ENCODE measurements at places on chromosomes 11 and 22.
A peak's percentile ranks its signal among the peaks of the same experiment; 100 is the strongest.

DNA sequence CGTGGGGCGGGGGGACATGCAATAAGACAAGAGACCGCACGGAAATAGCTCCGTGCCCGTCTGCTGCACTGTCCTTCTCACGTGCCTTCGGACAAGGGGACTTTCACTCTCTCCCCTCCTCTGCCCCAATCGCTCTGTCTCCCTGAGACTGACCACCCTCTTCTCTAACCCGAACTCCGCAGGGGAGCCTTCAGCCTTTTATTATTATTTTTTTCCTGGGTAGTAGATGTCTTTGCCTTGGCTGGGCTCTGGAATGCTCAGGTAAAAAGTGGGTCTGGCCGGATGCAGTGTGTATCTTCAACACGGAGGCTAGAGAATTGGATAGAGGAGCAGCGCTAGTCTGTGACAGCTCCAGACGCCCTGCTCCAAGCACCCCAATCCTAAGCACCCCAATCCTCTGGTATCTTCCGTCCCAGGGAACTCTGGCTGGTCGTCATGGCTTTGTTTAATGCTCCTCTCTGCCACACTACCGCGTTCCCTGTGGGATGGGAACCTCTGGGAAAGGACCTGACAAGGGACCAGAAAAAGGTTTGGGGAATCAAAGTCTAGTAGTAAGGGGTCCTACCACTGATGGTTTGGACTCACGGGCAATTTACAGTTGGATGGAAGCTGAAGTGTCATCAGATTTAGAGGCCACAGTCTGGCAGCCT is 25.1 kb upstream of the ROBO3 start:
- no peak for DNase-seq

DNA sequence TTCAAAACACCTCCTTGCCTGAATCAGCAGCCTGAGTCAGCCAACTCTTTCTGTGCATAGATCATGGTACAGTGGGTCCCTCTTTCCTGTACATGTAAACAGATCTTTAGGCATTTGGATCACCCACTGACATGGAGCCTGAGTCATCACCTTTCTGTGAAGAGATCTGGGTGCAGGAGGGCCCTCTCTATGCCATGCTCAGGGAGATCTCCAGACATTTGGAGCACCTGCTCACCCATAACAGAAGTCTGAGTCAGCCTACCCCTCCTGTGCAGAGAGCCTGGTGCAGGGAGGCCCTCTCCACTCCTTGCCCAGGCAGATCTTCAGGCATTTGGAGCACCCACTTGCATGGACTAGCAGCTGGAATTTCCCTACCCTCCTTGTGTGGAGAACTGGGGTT is 56.2 kb upstream of the GLYAT start:
- no peak for DNase-seq

- DNase-seq = no peak
Observed at GRCh38 chr11:47971501-47971900, 8.9 kb upstream of the PTPRJ start.

DNA sequence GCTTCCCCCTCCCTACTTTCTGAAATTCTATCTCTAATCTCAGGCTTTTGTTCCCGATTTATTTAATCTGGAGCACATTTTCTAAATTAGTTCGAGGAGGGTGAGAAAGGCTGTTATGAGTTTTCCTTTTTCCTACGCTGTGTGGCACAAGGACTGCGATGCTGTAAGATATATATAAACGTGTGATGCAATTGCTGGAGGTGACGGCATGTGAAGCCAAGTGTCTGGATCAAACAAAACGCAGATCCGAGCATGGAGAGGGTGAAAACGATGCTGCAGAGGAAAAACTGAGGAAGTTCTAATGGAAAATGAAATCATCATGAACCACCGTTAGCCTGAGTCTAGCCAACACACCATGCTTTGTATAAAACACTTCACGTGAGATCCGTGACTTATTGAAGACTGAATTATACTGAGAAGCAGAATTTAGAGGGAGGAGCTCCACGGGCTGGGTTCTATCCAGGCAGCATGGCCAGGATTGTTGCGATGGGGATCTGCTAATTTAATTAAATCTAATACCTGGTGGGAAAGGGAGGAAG is 4.4 kb downstream of the PKNOX2 start:
- DNase-seq = no peak

- DNase-seq = no peak
Observed at GRCh38 chr11:70200212-70200844, 2.8 kb upstream of the FADD start.

DNA sequence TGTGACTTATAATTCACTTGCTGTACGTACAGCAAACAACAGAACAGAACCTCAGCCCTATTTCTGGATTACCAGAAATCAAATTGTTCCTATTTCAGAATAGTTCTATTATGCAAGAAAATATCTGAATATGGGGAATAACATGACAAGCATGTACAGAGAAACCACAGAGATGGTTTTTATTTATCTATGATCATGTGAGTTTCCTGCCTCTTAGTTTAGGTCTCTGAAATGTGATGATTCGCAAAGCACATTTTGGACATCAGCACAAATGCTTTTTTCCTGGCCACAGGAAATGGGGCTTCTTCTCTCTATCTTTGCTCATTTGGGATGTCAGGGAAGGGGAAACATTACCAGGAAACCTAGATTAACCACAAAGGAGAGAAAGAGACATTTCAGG is 266.7 kb upstream of the CTSC start:
- no peak for DNase-seq

DNA sequence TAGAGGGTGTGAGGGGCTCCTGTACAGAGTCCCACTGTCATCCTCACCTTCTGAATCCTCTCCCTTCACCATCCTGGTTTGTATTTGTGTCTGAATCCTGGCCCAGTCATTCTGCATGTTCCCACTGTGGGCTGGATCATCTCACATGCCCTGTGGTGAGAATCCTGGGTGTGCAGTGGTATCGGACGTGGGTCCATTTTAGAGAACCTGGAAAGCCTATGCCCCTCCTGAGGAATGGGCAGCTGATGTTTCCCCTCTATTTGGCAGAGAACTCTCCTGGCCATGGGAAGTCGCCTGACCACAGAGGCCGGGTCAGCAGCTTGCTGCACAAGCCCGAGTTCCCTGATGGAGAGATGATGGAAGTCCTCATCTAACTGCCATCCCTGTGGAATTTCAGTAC is 102.3 kb downstream of the AMOTL1 start:
- no peak for DNase-seq

GRCh38 chr11:46402957-46403902 is 11.7 kb upstream of the CHRM4 start:
- DNase-seq = no peak

DNA sequence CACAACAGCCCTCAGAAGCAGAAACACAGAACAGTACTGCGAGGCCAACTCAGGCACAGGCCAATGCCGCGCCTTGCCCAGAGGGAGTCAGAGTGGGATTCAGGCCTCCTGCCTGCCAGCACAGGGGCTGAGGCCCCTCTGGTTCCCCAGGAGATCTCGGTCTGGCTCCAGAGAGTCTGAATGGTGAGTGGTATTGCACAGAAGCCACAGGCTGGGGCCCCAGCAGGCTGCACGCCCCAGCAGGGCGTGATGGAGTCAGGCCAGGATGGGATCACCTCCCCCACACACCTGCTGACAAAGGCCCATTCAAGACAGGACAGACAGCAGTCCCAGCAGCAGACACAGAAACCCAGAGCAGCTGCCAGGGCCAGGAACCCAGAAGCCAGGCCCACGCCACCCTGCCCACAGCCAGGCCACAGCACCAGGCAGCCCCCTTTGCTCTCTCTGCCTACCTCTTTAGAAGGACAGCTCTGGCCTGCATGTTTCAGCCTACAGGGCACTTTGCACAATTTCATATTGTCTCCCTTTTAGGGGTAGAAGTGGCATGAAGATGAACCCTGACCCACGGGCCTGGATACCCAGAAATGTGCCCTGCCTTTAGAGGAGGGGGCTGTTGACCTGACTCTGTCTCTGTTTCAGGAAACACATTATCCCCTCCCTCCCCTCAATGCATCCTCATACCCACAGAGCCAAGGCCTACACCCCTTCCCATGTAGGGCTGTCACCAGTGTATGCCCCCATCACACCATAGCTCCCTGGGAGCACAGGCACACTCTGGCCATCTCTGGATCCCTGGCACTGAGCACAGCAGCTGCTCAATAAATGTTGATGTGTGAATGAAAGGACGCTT is 6.1 kb downstream of the FXYD6 start:
- no peak for DNase-seq

DNA sequence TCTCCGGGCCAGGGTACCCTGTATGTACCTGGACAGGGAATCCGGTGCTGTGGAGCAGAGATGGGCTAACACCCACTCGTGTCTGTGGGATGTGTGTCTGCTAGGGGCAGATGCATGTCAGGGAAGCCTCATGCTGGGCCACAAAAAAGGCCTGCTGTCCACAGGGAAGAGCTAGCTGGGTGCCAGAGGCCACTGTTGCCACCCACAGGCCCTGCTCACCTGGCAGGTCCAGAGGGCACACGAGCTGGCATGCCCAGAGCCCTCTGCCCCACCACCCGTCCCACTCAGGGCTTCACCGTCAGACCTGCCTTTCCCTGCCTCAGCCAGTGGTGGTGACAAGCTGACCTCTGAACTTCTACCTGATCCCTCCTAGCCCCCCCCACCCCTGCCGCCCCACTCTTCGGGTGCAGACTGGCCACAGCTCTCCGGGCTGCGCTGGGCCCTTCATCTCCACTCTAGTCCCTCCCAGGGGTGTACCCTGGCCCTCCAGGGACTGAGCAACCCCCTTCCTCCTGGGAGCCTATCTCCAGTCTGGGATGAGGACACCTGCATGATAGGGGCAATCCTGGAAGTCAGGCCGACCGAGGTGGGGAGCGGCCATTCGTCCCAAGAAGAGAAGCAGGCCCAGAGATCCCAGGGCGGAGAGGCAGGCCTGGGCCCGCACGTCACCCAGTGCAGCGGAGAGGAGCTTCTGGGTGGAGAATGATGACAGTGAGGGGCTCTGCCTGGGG is 1.4 kb downstream of the SLC25A22 start:
- DNase-seq = no peak

GRCh38 chr11:18027475-18027874 is 14.6 kb upstream of the SERGEF start:
- DNase-seq = no peak

- no peak for DNase-seq
Observed at GRCh38 chr11:19805827-19806226, 93.2 kb downstream of the NAV2 start.

DNA sequence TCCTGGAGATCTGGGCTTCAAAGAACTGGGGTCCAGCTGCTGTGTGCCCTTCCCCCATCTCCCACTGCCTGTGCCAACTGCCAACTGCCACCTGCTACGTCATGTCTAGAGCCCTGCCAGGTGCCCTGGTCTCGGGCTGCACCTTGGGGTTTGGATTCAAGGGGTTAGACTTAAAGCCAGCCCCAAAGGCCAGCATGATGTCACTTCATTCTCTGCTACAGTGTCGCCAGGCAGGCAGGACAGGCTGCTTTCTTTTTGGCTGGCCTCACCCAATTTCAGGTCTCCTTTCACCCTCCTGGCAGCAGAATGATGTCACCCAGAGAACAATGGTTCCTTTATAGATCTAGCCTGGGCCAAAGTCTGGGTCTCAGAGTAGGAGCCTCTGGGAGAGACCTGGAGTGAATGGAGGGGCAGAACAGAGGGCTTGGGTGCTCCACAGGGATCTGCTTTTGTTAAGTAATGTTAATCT is 79.5 kb upstream of the CRYBB3 start:
- peak; percentile 62 for DNase-seq

DNA sequence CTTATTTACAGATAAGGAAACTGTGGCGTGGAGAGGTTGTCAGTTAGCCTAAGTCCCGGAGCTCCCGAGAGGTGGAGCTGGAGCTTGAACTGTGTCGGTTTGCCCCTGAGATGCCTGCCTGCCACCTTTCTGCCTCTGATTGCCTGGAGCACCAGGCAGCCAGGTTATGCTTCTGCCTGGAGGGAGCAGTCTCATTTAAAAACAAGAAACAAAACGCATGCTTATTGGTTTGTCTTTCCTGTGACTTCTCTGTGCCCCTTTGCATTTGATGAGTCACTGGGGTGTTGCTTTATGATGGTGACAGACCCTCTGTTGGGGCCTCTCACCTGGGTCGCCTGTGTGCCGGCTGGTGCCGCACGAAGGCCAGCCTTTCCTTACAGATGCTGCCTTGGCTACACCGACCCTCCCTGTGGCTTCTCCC is 12.2 kb downstream of the AP2A2 start:
- DNase-seq = no peak

GRCh38 chr11:99592266-99592665 is 571.5 kb downstream of the CNTN5 start:
- DNase-seq = no peak

GRCh38 chr22:40051322-40051721 is 56.6 kb downstream of the FAM83F start:
- no peak for DNase-seq

DNA sequence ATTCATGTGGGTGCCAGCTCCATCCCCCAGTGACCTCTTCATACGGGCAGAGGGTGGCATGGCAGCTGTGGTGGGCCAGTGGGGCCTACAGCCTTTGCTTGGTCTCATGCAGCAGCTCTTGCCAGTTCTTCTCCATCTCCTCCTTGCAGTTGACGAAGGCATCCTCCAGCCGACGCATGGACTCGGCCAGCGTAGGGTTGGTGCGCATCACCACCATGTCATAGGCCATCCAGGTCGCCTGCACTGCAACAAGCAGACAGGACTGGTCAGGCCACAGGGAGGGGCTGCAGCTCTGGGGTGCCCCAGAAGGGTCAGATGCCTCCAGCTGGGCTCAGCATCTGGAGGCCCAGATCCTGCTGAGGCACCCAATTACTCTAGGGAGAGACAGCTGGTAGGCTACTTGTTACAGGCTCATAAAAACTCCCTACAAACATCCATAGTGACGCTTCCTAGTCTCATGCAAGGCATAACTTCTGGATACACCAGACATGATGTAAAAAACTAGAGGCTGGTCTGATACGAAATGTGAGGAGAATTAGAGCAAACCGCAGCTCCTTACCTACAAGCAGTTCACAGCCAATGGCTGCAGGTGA is 5.6 kb downstream of the KLHDC7B start:
- no peak for DNase-seq

DNA sequence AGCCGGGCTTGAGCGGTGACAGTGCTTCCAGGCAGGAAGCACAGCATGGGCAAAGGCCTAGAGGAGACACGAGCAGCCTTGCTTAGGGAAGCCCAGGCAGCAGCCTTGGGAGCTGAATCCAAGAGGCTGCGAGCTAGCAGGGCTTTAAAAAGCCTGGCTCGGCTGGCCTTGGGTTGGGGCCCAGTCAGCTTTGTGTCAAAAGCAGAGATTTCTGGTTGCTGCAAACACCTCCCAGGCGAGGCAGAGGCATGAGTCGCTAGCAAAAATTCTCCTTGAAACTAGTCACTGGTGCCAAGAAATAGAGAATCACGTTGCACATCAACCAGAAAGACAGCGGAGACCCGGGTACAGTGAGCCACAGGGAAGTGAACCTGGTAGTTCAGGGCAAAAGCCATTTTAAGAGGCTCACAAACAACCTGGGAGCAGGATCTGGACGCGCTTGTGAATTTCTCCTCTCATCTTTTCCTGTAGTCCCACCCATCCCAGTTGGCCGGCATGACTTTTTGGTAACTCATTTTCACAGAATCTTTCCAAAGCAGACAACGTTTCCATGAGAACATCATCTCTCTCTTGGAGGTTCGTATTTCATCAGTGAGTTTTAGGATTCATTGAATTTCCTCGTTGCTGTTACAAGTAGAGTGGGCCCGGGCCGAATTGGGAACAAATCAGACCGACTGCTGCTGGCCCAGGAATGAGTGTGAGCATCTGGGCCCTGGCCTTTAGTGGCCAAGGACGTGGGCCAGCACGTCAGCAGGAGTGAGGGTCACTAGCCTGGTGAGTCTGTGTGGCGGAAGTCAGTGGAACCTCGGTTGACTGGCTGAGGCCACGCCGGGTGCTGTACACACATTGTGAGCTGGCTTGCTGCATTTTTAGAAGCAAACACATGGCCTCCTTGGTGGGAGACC is 16.4 kb upstream of the FGF4 start:
- no peak for DNase-seq
